ENCODE measurements at places on chromosomes 6 and 20.

- DNase-seq = no peak
Measured at GRCh38 chr6:115617031-115617430, 443.7 kb downstream of the FRK start.

DNA sequence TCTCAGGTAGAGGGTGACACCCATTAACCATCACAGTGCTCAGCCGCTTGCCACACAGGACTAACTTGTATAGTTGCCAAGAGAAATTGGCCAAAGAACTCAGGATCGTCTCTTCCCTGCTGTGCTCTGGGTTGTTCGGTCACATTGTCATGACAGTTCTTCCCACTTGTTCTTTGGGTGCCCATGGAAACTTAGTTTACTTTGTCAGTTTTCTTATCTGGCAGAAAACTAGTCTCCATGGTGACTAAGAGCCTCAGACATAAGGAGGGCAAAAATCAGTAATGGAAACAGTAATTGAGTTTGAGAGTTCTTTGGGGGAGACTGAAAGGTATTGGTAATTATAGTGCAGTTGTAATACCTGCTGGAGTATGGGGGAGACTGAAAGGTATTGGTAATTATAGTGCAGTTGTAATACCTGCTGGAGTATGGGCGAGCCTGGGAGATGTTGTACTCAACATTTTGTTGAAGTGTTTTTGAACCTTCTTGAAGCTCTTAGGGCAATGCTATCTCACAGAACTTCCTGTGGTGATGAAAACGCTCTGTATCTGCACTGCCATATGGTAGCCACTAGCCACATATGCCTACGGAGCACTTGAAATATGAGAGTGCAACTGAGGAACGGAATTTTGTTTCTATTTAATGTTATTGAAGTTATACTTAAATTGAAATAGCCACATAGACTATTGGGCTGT lies 95.2 kb upstream of the HDGFL1 start:
- DNase-seq = no peak

DNA sequence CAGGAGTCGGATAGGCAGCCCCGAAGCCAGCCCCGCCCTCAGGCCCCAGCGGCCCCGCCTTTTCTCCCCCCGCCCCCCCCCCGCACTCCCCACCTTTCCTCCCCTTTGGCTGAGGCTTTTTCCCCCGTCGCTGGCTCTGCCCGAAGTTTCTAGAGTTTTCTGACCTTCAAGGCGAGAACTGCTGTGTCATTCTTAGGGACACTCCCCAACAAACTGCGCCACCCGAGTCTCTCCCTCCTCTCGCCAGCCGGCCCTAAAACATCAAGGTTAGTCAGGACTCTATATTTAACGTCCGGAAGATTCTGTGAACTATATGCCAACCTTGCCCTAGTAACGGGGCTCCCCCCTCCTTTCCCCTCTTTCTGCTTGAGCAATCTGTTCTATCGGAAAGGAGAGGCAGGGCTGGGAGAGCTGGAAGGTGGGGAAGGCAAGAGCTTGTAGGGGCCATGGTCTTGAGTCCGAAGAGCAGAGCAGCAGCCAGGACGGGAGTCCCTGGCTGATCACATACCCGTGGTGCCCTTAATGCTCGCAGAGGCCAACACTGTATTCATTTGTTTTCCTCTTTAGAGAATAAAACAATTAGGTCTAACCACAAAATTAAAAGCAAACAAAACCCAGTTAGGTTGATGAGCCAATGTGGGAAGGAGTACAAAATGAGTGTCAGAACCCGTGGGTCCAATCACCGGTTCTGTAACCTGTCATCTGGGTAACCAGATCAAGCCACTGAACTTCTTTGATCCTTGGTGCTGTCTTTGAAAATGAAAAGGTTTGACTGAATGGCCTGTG lies 5.3 kb upstream of the HSPA1B start:
- DNase-seq = peak; percentile 43

DNA sequence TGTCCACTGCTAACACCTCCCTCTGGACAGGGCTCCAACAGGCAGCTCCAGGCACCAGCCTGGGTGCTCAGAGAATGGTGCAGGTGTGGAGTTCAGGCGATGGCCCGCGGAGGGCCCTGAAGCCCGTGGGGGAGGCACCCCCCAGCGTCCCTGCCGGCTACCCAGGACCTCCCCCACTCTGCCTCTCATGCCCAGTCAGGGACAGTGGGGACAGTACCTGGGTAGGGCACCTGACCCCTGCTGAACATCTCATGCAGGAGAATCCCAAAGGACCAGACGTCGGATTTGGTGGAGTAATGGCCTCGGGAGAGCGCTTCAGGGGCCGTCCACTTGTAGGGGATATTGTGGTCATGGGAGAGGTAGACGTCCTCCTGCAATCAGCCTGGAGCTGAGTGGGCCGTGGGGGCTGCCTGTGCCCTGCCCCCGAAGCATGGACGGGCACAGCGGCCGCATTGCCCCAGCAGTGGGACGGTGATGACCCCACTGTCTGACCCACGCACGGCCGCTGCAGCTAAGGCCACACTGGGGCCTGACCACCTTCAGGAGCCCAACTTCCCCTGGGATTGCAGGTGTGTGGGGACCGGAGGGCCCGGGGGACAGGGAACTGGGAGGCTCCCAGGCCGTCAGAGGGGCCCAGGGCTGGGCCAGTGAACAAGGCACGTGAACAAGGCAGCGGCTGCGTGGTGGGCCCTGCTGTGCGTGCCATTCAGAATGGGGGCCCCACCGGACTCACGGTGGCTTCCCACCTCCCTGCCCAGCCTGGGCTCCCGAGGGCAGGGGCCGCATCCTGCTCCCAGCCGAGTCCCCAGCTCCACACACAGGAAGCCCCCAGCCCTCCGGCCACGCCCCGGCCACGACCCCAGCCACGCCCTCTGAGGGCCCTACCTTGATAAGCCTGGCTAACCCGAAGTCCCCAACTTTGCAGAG lies 7.1 kb downstream of the PTK6 start:
- no peak for DNase-seq

DNA sequence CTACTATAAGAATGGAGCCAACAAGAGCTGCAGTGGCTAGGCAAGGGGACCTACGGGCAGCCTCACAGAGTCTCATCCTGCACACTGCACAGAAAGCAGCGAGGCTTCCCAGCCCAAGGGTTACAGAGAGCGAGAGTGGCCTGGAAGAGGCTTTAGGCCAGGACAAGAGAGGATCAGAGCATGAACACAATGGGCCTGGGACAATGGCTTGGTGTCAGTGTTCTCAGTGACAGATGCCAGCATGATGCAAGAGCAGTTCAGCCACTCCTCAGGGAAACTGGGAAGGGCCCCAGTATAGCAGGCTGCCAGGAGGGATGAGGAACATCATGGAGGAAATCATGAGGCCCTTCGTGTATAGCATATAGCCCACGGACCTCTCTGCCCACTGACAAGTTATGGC lies 108.0 kb downstream of the NUS1 start:
- no peak for DNase-seq

DNA sequence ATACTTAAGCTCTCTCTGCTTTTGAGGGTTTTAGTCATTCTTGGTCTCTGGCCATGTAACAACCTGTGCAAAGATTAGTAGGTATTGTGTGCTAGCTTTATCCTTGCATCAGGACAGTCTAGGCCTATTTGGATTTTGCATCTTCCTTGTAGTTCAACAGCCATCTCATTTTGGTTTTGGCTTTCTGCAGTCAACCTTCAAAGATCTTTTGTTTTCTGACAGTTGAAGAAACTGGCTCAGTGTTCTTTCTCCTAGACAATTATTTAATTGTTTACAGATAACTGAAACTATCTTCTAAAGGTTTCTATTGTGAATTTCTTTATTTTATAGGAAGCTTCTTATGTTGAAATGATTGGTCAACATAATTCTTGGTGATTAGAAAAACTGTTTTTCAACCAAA lies 307.5 kb downstream of the CDKAL1 start:
- no peak for DNase-seq

DNA sequence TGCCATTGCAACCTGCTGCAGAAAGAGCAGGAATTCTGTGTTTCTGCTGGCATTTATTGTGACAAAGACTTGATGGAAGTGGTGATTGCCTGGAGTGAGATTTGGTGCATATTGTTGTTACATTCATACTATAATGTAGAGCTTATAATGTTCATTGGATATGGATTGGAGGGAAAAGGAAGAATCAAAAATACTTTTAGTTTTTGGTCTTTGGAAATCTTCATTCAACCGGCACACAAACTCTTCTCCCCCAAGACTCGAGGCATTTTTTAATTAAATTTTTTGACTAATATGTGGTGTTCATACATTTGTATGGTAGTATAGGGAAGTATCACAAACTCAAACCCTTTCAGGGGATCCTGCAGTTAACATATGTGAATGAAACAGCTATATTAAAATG lies 380.8 kb downstream of the DOK5 start:
- DNase-seq = no peak

- no peak for DNase-seq
Measured at GRCh38 chr6:21091411-21091810, 502.1 kb upstream of the SOX4 start.

GRCh38 chr6:3323696-3324261 lies 65.0 kb downstream of the PSMG4 start:
- no peak for DNase-seq

GRCh38 chr6:111784433-111784832 lies 88.8 kb downstream of the FYN start:
- DNase-seq = no peak

GRCh38 chr6:50270415-50270814 lies 220.7 kb upstream of the DEFB112 start:
- no peak for DNase-seq

GRCh38 chr6:53461696-53462095 lies 83.2 kb downstream of the GCLC start:
- no peak for DNase-seq

- no peak for DNase-seq
Measured at GRCh38 chr6:152094992-152095592, 287.6 kb downstream of the ESR1 start.

DNA sequence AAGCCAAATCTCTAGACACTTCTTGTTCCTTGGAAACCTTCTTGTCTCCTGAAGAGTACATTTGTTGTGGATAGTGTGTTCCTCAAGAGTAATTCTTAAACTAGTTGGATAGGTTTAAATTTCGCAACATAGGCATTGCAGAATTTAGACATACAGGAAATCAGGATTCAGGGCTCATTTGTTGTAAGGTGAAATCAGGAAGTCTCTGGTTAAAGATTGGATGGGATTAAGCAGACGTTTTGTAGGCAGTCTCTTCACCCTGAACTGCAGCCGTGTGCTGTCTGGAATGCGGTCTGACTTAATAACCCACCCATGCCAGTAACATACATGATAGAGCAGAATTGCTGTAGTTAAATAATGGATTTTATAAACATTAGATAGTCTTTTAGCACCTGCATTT lies 21.7 kb downstream of the HIVEP1 start:
- no peak for DNase-seq

GRCh38 chr6:6610031-6610591 lies 21.6 kb downstream of the LY86 start:
- peak; percentile 16 for DNase-seq

- no peak for DNase-seq
Measured at GRCh38 chr6:133705731-133706130, 183.2 kb upstream of the TCF21 start.

GRCh38 chr6:30494291-30494861 lies 5.1 kb downstream of the HLA-E start:
- no peak for DNase-seq

DNA sequence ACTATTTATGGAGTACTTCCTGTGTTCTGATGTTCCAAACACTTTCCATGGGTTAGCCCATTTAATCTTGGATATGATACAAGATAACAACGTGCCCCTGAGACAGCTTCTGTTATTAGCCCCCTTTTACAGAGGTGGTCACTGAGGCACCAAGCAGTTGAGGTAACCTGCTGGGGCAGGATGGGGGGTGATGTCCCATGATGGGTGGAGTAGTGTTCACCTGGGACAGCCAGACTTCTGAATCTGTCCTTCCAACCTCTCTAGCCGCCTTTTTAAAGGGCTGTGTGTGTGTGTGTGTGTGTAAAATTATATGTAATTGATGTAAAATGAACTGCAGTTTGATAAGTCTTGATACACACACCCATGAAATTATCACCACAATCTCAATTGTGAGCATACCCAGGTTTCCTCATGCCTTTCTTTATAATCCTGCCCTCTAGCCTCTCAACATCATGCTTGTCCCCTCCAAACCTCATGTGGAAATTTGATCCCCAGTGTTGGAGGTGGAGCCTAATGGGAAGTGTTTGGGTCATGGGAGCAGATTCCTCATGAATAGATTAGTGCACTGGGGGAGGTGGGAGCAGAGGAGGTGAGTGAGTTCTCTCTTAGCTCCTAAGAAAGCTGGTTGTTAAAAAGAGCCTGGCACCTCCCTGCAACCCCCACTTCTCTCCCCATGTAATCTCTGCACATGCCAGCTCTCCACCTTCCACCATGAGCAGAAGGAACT lies 39.2 kb downstream of the PLAGL2 start:
- no peak for DNase-seq

GRCh38 chr6:57210060-57210459 lies 12.0 kb downstream of the RAB23 start:
- no peak for DNase-seq

- no peak for DNase-seq
Measured at GRCh38 chr20:18009116-18009515, 40.3 kb downstream of the MGME1 start.

GRCh38 chr20:41889126-41889843 lies 271.1 kb upstream of the CHD6 start:
- DNase-seq = no peak

DNA sequence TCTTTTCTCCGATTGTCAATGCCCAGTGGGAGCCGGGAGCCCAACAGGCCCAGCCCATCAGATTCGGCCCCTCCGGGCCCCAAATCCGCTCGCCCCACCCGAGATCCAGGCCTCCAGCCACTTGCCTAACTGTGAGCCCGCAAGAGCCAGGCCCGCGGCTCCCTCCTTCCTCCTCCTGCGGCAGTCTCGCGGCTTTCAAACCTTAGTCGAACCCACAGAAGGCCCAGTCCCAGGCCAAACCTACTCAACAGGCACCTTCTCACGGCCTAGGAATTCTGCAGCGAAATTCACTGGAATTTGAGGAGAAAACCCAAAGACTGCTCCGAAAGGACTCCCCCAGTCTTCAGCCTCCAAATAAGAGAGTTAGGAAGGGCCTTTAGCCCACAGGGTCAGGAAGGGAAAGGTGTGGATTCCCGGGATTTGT lies 2.8 kb upstream of the TFAP2A start:
- DNase-seq = no peak

- no peak for DNase-seq
Measured at GRCh38 chr6:154466139-154466538, 44.3 kb downstream of the CNKSR3 start.

DNA sequence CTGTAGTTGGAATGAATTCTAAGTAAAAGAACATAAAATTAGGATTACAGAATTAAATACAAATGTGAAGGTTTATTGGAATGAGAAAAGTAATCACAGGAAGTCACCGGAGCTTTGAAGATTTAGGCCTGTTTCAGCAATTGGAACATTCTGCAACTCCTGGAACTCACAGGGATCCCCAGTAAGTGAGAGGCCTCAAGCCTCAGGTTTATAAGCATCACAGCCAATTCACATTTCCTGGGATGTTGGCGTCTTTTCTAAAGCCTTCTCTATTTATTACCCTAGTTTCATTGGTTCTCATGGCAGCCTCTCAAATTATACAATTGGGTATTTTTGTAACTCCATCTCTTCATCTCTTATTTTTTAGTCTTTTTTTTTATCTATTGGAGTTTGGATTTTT lies 90.4 kb upstream of the HIVEP1 start:
- DNase-seq = no peak

- DNase-seq = no peak
Measured at GRCh38 chr6:84979541-84979940, 215.1 kb upstream of the TBX18 start.

Data from activated CD4-positive, CD25-positive, alpha-beta regulatory T cell treated with anti-CD3 and anti-CD28 coated beads, Interleukin-2, amount 50 U/mL, for 16 hours (primary cell).